Right ventricle myocardium inferior (tissue), 1 donor: ENCODE measurements at places on chromosomes 7 and 10. TPM values are rescaled to one million over a fixed set of nuclear protein-coding genes. Genes with fewer than 3 reads are reported as not detected.
A peak's percentile ranks its signal among the peaks of the same experiment; 100 is the strongest.

DNA sequence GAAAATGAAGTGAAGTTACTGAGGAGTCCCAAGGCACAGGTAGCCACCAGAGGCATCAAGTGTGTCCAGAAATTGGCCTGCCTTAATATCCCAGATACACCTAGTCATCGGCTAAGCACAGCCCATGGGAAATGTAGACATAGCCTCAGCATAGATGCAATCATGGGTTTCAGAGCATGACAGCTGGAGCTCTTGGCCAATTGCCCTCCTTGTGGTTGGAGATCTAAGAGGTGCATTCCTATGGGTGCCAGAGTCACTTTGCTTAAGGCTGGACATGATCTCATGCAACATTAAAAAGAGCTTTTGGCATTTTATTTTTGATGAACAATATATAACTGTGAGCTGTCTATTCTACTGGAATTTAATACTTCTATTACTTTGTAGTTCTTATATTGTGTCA is 758.0 kb upstream of the LRRTM3 start:
- no peak for DNase-seq

GRCh38 chr10:69317175-69317604 is 38.9 kb downstream of the HK1 start:
- no peak for DNase-seq

DNA sequence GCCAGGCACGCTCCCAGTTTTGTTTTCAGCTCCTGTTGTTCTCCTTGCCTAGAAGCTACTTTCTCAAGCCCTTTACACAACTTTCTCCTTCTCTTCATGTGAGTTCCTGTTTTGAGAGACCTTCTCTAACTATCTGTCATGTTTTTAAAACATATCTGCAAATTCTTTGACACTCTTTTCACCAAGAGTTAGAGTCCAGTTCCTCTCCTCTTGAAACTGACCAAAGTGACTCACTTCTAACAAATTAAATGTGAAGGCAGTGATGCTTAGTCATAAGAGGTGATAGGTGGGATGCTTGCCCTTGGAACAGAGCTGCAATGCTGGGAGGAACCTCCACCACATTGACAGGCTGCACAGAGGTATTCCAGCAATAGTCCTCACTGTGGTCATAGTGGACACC is 25.3 kb downstream of the ZSCAN25 start:
- no peak for DNase-seq

DNA sequence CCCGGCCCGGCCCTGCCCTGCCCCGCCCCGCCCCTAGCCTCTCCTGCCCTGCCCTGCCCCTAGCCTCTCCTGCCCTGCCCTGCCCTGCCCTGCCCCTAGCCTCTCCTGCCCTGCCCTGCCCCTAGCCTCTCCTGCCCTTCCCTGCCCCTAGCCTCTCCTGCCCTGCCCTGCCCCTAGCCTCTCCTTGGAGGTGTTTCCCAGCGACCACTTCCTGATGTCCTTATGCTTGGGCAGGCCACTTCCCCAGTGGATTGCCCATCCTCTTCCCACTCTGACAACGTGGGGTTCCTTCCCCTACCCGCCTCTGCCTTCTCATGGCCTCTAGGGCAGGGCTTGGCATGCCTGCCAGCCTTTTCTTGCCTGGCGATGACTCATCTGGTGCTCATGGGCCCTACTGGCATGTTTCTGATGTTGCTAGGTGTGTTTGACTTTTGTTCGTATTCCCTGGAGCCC is 21.2 kb downstream of the PRXL2A start:
- DNase-seq, result no peak

DNA sequence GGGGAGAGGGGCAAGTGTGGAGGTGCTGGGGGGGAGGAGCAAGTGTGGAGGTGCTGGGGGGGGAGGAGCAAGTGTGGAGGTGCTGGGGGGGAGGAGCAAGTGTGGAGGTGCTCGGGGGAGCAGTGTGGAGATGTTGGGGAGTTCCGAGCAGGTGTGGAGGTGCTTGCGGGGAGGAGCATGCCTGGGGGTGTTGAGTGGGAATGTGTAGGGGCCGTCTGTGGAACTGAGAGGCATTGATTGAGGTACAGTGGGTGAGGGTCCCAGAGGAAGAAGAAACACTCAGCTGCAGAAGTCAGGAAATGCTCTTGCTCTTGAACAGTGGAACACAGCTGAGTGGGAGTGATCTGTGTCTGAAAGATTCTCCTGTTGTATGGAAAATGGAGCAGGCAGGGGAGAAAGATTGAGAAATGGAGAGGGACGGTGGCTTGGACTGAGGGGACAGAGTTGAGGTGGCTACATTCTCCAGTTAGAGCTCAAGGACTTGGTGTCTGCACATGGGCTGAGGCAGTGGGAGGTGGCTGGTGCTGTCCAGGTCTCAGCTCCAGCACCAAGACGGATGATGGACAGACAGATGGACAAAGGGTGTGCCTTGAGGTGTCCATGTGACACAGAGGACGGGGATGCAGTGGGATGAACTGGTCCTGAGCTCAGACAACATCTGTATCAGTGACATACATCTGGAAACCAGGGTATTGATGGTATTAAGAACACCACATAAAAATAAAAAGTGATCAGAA is 25.2 kb upstream of the NCAPG2 start:
- no peak for DNase-seq

GRCh38 chr7:134625550-134625949 is 21.1 kb upstream of the BPGM start:
- DNase-seq, result no peak

GRCh38 chr10:72812753-72813430 is 80.6 kb upstream of the OIT3 start:
- DNase-seq, result no peak

GRCh38 chr7:46533946-46534345 is 612.9 kb upstream of the IGFBP3 start:
- no peak for DNase-seq

GRCh38 chr10:65945061-65945460 is 980.8 kb upstream of the LRRTM3 start:
- DNase-seq, result no peak

DNA sequence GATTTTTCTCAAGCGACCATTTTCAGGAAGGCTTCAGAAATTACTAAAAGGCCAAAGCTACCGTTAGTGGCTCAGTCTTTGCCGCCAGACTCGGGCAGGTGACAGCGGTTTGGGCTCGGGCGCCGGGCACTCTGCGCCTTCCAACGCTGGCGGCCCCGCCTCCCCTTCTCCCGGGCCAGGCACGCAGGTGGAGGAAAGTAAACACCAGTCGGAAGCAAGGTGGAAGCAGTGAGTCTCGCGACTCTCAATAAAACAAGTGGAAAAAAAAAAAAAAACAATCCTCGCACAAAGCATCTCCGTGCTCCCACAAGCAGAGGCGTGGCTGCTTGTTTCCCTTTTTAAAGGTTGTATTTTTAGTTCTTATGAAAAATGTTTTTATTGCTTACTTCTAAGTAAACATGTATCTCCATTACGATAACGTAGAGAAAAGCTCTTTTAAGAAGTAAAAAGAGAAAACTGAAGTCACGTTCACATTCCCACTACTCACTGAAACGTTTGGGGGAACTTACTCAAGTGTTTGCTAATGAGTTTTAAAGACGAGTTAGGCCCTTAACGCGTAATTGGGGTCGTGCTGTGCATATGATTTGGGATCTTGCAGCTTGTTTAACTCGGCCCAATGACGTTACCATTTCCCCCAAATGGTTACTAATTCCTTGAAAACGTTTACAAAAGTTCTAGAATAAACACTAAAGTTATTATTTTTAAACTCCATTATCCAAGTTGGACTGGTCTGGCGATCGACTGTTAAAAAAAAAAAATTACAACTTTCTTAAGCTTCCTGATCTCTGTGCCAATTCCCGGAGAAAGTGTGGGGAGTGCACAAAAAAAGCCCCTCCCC is 864 bp downstream of the CDCA7L start:
- peak; percentile 77 for DNase-seq

GRCh38 chr7:131383417-131384285 is 56.0 kb downstream of the MKLN1 start:
- no peak for DNase-seq

DNA sequence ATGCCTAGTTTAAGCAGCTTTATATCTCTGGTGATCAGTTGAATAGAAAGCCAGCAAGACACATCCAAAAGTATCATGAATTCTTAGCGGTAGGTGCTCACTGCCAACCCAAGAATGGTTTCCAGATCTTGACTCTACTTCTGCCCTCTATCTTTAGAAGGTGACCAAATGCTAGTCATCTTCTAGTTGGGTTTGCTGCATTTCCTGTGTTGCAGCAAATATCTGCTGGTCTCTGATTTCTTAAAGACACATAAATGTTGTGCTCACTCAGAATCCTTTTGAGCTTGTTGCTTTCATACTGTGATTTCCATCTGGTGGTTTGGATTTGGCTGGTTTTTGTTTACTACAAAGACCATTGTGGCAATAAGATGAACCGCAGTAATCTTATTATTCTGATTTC is 2.2 kb downstream of the CDC123 start:
- no peak for DNase-seq

DNA sequence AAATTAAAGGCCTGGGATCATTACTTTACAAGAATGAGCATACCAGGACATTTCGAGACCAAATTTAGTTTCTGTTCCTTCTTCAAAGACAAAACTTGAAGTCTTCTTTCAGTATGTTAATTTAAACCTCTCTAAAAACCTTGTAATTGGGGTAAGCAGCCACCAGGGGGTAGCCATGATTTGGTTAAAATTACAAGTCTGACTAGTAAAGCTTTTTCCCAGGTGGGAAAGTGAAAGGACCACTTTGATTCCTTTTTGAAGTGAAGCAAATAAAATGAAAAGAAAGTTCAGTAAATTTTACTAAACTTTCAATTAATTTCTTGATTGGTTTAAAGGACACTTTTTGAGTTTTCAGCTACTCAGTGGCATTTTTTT is 294.3 kb downstream of the BBS9 start:
- no peak for DNase-seq

DNA sequence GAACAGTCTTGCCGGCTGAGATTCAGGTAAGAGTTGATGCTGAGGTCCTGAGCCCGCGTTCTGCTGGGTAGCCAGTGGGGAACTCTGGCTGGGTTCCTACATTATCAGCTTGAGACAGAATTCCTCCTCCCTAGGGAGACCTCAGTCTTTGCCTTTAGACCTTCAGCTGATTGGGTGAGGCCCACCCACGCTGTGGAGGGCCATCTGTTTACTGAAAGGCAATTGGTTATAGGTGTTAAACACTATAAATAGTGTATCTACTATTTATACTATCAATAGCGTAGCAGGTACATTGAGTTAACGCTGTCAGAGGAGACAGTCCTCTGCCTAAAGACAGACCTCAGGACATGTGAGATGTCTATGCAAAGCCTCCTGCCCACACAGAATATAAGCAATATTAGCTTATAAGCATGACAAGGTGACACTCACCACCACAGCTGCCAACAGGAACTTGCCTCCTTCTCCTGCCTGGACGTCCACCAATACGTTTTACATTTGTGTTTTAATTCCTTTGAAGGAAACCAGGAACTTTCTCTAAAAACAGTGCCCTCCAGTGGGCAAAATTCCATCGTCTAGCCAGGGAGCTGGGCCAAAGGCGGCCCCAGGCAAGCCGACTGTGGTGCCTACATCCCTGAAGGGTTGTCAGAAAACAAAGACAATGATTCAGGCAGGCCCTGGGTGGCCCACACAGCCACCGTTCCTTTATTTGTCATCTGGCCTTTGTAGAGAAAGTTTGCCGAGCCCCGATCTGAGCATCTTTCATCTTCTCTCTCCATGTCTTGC is 58.8 kb downstream of the INSIG1 start:
- DNase-seq, result peak; percentile 23

DNA sequence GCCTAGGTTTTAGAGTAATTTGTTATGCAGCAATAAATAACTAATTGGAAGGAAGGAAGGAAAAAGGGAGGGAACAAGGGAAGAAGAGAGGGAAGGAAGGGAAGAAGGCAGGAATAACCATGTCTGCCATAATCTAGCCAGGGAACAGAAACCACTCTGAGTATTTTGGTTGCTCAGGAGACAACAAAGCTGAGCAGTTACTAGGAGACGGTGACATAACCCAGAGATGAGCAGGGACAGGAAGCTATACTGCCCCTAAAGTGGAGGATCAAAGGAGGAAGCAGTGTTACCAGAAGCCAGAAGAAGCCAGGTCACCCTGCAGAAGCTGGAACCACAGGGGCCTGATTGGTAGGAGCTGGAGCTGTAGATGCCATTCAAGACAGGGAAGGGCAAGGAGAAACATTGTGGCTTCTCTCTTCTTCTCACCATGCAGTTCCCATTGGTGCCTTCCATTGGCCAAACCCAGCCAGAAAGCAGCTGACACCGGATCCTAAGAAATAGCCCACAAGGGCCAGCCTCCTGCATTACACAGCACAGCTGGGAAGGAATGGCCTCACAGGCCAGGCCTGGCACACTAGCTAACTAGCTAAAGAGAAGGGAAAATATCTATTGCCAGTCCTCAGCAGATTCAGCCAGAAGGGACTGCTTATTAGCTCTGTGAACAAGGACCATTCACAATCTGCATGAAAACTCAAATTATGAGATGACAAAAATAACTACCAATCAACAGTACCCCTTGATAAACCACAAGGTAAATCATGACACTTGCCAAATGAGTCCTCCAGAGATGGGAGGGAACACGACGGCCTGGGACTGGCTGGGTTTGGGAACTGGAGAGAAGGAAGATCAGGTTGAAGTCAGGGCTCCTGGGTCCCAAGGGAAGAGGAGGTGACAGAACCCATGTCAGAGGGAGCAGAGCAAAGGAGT is 184.5 kb upstream of the NFE2L3 start:
- no peak for DNase-seq

GRCh38 chr7:29987083-29987482 is 2.5 kb downstream of the SCRN1 start:
- DNase-seq, result no peak

- DNase-seq, result no peak
Observed at GRCh38 chr10:58473976-58474375, 38.7 kb upstream of the BICC1 start.

- DNase-seq, result no peak
Observed at GRCh38 chr10:101595591-101596433, 7.7 kb downstream of the DPCD start.

DNA sequence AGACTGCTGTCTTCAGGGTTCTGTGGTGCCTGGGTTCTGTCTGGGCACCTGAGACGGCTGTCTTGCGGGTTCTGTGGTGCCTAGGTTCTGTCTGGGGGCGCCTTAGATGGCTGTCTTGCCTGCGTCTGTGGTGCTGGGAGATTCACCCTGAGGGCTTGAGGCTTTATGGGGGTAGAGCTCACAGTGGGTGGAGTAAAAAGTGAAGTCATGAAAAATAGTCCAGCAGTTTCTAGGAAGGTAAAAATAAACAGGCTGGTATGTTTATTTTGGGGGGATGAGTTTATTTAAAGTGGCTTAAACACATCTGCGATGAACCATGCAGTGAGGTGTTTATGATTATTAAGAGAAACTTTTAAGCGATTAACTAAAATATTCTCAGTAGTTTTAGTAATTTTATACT is 64.2 kb downstream of the NKX6-2 start:
- DNase-seq, result no peak

The PIK3CG gene
- total RNA-seq, result 2.5 TPM

The PTN gene
- total RNA-seq, result 21.6 TPM

The FAM237B gene
- total RNA-seq, result not detected

The EMX2 gene
- not detected for total RNA-seq

The SDK1 gene
- 2.3 TPM for total RNA-seq

The RELN gene
- total RNA-seq, result 0.62 TPM

The GPNMB gene
- 234 TPM for total RNA-seq

The ZNF804B gene
- not detected for total RNA-seq

The GPER1 gene
- 3.6 TPM for total RNA-seq

The AMPH gene
- 2.4 TPM for total RNA-seq

The NCF1 gene
- 4.2 TPM for total RNA-seq

The RBM20 gene
- total RNA-seq, result 103 TPM

The WDFY4 gene
- total RNA-seq, result 2.5 TPM
